ENCODE measurements at places on chromosomes 13 and 19.

GRCh38 chr19:11463391-11463790 lies 17.5 kb downstream of the ELAVL3 start:
- DNase-seq, result no peak

DNA sequence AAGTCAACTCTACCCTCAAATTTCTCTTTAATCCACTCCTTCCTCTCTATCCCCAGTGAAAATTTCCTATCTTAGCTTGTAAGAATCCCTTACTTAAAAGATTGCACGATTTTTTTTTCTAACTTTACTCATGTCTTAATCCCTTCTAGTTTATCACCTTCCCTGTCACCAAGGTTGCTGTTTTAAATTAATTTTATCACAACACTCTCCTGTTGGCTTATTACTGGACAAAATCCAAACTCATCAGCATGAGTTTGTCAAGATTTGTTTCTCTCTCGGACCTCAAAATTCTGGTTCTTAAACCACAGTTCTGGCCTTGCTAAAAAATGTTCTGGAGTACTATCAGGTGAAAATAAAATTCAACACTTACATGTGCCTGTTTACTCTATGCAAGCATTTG lies 959.1 kb upstream of the SLC10A2 start:
- DNase-seq, result no peak

- DNase-seq, result no peak
These were observed 1769.0 kb upstream of the PCDH20 start for GRCh38 chr13:63184693-63185092.

GRCh38 chr19:41537789-41538188 lies 38.2 kb upstream of the CEACAM21 start:
- no peak for DNase-seq

DNA sequence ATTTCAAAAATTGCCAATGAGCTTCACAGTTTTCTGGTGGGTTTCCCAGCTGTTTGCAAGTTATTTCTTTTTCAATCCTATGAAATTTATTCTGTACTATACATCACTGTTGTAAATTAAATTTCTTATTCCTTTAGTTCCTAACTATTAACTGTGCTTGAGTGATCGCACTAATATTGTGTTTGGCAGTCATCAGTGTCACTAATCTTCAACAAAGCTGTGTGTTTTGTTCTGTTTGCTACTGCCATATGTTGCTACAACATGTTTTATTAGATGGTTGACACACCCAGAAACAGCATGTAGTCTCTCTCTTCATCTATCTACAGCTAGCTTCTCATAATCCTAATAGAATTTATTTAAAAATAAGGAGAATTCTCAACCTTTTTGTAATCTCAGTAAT lies 453.6 kb upstream of the PRR20A start:
- DNase-seq, result no peak

GRCh38 chr19:43690890-43691289 lies 20.9 kb upstream of the PLAUR start:
- DNase-seq, result no peak

- DNase-seq, result no peak
These were observed 26.6 kb downstream of the CBY2 start for GRCh38 chr13:45728759-45729158.

DNA sequence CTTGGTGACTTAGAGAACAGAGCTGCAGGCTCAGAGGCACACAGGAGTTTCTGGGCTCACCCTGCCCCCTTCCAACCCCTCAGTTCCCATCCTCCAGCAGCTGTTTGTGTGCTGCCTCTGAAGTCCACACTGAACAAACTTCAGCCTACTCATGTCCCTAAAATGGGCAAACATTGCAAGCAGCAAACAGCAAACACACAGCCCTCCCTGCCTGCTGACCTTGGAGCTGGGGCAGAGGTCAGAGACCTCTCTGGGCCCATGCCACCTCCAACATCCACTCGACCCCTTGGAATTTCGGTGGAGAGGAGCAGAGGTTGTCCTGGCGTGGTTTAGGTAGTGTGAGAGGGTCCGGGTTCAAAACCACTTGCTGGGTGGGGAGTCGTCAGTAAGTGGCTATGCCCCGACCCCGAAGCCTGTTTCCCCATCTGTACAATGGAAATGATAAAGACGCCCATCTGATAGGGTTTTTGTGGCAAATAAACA lies 9.9 kb downstream of the APOC1 start:
- DNase-seq, result no peak

GRCh38 chr13:111184458-111185401 lies 69.6 kb downstream of the ARHGEF7 start:
- DNase-seq, result no peak

- DNase-seq, result no peak
These were observed 118.2 kb downstream of the SIPA1L3 start for GRCh38 chr19:38024992-38025908.

DNA sequence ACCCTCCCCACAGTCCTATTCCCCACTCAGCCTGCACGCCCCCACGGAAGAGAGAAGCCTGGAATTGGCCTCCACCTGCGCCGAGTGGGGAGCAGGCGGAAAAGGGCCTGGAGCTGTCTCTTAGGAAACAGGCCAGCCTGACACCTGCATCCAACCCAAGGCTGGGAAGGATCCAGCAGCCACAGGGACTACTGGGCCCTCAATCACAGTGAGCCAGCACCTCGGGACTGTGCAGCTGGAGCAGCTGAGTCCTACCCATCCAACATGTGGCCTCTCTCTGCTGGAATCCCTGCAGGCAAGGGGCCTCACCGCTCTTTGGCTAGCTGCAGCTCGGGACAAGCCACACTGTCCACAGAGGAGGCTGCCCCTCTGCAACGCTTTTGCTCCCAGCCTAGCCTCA lies 8.3 kb upstream of the EPHX3 start:
- DNase-seq, result no peak

DNA sequence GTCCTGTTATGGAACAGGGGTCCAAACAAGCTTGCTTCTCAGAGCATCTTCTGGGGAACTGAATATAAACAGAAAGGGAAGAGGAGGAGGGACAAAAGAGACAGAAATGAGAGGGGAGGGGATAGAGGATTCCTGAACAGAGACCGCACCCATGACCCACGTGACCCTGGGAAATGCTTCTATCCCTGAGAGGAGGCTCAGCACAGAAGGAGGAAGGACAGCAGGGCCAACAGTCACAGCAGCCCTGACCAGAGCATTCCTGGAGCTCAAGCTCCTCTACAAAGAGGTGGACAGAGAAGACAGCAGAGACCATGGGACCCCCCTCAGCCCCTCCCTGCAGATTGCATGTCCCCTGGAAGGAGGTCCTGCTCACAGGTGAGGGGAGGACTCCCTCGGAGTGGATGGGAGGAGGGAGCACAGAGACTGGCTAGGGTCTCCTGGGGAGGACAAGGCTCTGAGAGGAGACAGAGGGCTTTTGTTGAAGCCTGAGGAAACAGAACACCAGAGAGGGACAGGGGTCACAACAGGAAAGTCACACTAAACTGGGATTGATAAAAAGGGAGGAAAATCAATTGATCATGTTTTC lies at the start of gene CEACAM6:
TSS of gene CEACAM6 (plus strand) at position 203 of the 586 bp plus-strand sequence. CDS start at position 312, 109 bp downstream.
- no peak for DNase-seq

GRCh38 chr13:58617880-58618665 lies 986.5 kb downstream of the PCDH17 start:
- no peak for DNase-seq

DNA sequence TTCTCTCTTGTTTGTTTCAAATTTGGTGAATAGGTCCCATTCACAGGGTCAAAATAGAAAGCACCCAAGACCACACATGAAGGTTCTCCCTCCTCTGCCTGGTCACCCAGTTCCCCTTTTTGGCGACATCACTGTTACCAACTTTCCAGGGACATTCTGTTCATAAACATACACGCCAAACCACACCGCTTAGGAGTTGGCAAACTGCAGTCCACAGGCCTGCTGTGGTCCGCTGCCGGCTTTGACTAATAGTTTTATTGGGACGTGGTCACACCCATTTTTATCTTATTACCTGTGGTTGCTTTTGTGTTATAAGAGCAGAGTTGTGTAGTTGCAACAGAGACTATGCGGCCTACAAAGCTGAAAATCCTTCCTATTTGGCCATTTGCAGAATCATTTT lies 24.2 kb downstream of the UHRF1 start:
- no peak for DNase-seq

GRCh38 chr13:60075850-60076249 lies 87.9 kb downstream of the DIAPH3 start:
- DNase-seq, result no peak

- no peak for DNase-seq
These were observed 185.7 kb downstream of the TEX29 start for GRCh38 chr13:111506125-111506524.

DNA sequence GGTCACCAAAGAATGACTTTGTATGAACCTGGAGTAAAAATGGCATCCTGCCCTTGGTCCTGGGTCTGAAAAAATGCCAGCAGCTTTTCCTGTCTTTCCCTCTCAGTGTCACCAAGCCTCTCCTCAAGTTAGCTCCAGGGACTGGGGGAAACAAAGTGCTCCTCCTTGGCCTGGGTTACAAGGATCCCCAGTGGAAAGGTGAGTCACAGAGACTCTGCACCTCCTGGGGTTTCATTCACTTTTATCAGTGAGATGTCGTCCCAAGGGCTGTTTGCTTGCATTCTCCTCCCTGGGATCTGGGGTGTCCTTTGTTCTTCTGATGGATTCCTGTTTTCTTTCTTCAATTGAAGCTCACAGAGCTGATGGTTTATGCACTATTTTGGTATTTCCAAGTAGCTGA lies 93.2 kb upstream of the CSNK1A1L start:
- DNase-seq, result no peak

DNA sequence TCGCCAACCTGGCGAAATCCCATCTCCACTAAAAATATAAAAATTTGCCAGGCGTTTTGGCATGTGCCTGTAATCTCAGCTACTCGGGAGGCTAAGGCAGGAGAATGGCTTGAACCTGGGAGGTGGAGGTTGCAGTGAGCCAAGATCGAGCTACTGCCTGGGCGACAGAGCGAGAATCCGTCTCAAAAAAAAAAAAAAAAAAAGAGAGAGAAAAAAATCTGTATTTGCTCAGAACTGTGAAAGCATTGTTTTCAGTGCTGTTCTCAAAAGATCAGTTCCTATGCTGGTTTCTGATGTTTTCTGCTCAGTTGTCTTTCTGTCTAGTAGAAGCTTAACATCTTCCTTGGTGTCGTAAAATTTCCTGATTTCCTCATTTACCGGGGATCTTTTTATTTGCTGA lies 2.5 kb downstream of the SF3A2 start:
- DNase-seq, result no peak

- no peak for DNase-seq
These were observed 616 bp downstream of the CDX2 start for GRCh38 chr13:27968316-27969081.

- DNase-seq, result no peak
These were observed 12.3 kb downstream of the SLC15A1 start for GRCh38 chr13:98740131-98740530.

GRCh38 chr19:32199501-32200040 lies 145.8 kb upstream of the ZNF507 start:
- no peak for DNase-seq

DNA sequence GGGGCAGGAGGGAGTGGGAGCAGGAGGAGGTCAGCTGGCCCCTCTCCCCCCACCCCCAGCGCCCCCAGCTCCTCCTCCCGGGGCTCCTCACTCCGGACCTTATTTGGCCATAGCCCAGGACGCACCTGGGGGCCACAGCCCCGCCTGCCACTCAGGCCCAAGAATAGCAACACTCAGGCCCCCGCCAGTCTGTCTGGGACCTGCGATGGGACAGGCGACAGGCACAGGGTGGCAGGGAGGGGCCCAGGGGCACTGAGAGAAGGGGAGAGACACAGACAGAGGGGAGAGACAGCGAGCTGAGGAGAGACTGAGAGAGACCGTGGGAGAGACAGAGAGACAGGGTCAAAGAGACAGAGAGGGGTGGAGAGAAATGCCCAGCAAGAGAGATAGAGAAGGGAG lies 10.2 kb downstream of the JOSD2 start:
- DNase-seq, result no peak

GRCh38 chr13:112128331-112128610 lies 61.3 kb downstream of the SOX1 start:
- no peak for DNase-seq

GRCh38 chr19:31725051-31725450 lies 375.8 kb upstream of the TSHZ3 start:
- DNase-seq, result no peak

DNA sequence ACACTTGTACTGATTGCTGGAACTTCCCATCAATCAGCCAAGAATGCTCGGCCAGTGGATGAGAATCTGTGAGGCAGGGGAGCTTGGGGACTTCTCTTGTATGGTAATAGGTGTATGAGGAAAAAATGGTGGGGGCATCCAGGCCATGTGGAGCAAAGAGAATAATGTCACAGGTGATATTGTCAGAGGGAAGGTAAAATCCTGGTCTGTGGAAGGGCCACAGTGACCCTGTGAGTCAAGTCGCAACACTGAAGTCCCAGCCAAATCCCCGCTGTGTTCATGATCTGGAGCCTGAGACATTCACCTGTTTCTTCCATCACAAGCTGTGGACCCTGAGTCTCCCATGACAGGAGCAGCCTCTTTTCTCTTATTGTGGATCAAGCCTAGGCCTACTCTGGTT lies 8.1 kb downstream of the PSG7 start:
- no peak for DNase-seq

DNA sequence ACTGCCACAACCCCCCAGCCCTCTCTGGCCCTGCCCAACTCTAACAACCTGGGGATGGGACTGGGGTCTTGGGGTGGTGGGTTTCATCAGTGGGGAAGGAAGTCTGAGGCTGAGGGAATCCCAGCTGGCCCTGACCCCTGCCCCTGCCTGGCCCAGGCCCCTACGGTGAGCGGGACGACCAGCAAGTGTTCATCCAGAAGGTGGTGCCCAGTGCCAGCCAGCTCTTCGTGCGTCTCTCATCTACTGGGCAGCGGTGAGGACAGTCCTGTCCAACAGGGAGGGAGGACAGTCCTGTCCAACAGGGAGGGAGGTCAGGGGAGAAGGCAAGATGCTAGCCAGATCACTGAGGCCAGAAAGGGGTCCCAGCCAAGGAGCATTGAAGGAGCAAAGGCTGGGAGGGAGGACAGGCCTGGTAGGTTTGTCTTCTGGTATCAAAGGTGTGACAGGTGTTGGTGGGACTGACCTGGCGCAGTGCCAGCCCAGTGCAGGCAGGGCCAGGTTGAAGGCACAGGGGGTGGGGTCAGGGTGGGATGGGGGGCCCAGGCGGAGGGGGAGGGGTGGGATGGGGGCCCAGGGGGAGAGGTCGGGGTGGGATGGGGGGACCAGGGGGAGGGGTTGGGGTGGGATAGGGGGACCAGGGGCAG lies 12.1 kb upstream of the LTBP4 start:
- no peak for DNase-seq

GRCh38 chr13:79448413-79448812 lies 32.5 kb upstream of the NDFIP2 start:
- no peak for DNase-seq

DNA sequence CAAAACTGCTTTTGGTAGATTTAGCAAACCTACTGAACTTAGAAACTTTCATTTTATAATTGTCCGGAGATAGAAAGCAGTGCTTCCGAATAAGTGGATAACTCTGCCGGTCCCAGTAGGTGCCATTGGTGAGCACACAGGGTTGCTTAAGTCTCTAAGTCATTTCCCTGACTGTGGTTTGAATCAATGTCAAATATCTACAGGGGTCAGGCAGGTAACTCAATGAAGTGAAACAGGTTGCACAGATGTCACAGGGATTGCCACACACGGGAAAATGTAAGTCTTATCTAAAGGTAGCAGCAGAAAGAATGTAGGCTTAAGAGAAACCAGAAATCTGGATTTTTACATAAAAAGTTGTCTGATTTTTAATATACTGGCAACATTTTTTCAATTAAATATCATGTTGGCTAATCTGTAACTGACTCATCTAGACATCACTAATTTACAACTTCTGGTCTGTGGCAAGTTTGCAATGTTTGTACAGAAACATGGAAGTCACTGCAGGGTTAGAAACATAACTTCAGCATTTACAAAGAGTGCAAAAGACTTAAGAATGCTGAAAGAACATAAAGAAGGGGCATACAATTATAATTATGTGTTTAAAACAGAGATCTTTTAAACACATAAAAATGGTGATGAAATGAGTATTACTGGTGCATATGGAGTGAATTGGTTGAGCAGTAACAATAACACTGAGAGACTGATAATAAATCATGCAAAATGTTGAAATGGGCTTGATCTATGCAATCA lies 14.3 kb upstream of the LRRC63 start:
- no peak for DNase-seq

All from activated CD4-positive, alpha-beta T cell treated with anti-CD3 and anti-CD28 coated beads, Interleukin-2, amount 50 U/mL, for 4 hours (primary cell).